ENCODE measurements at places on chromosomes 13 and 19.

GRCh38 chr19:34120846-34121639 lies 51.3 kb upstream of the LSM14A start:
- DNase-seq, result peak; percentile 36

GRCh38 chr13:31385540-31385939 lies 185.8 kb downstream of the B3GLCT start:
- DNase-seq, result no peak

- no peak for DNase-seq
Observed at GRCh38 chr13:76693086-76693485, 193.1 kb downstream of the KCTD12 start.

DNA sequence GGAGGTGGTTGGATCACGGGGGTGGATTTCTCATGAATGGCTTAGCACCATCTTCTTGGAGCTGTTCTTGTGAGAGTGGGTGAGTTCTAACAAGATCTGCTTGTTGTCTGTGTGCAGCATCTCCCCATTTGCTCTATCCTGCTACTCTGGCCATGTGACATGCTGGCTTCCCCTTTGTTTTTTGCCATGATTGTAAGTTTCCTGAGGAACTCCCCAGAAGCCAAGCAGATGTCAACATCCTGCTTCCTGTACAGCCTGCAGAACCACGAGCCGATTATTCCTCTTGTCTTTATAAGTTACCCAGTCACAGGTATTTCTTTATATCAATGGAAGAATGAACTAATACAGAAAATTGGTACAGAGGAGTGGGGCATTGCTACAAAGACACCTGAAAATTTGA lies 2.3 kb upstream of the SIGLEC12 start:
- DNase-seq, result no peak

DNA sequence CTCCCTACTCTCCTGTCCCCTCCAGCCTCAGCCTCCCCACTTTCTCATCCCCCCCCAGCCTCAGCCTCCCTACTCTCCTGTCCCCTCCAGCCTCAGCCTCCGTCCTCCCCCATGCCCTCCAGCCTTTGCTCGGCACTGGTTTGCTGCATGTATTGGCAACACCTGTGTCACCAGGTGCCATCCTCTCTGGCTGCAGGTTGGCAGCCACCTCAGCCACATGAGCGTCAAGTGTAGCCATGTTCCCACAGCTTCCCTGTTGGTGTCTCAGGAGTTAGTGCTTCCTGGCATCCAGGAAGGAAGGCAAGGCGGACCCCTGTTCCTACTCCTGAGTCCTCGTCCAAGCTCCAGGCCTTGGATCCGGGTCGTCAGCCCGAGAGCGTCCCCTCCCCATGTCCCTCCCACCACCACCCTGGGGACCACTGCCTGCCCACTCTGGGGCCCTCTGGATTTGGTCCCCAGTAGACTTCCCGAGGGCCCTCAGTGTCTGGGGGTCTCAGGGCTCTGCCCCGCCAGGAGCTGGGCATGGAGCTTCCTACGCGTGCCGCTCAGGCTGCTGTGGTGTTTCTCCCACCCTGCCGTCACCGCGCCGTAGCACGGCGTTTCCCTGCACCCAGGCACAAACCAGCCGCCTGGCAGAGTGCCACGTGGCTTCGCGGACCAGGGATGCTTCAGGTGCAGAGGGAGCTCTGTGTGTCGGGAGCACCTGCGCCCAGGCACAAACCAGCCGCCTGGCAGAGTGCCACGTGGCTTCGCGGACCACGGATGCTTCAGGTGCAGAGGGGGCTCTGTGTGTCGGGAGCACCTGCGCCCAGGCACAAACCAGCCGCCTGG lies 128.3 kb upstream of the MCF2L start:
- DNase-seq, result no peak

GRCh38 chr19:8004723-8005513 lies 523 bp downstream of the ELAVL1 start:
- DNase-seq, result no peak

DNA sequence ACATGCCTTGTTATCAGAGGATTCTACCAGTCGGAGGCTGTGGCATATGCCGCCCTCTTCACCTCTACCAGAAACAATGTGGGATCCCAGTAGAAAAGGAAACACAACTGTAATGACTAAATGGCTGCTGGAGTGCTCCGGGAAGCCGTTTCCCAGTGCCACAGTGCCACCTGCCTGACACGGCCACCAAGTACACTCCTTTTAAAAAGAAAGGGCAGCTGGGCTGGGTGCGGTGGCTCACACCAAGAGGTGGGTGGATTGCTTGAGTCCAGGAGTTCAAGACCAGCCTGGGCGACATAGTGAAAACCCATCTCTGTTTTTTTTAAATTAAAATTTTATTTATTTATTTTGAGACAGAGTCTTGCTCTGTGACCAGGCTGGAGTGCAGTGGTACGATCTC lies 67.3 kb downstream of the TRPM4 start:
- peak; percentile 42 for DNase-seq

DNA sequence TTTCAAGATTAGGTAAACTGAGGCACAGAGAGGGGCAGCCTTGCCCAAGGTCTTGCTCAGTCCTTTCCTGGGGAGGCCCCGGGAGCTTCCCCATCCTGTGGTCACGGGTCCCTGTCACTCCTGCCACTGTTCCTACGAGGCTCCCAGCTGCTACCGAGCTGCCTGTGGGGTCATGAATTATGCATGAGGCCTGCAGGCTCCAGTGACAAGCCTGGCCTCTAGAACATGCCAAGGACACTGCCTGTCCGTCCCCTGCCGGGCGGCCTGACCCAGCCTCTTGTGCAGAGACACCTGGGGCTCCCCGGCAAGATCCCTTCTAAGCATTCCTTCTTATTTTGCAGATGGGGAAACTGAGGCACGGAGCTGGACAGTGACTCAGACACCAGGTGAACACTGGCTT lies 2.7 kb downstream of the FCHO1 start:
- DNase-seq, result no peak

- DNase-seq, result no peak
Observed at GRCh38 chr13:27171244-27171826, at the start of gene USP12. Gene USP12, minus strand, starts transcription at chr13:27171811. Its CDS starts 172 bp downstream, at chr13:27171639.

DNA sequence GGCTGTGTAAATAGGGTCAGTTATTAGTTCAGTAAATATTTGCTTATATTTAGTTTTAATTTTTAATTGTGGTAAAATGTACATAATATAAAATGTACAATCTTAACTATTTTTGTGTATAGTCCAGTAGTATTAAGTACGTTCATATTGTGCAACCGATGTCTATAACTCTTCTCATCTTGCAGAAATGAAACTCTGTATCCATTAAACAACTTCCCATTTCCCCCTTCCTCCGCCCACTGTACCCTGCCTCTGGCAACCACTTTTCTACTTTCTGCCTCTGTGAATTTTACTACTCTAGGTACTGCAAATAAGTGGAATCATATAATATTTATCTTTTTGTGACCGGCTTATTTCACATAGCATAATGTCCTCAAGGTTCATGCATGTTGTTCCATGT lies 24.4 kb downstream of the UBAC2 start:
- no peak for DNase-seq

GRCh38 chr19:4568886-4569285 lies 9.4 kb upstream of the SEMA6B start:
- DNase-seq, result no peak

GRCh38 chr19:1396768-1397679 lies 4.3 kb downstream of the GAMT start:
- no peak for DNase-seq

DNA sequence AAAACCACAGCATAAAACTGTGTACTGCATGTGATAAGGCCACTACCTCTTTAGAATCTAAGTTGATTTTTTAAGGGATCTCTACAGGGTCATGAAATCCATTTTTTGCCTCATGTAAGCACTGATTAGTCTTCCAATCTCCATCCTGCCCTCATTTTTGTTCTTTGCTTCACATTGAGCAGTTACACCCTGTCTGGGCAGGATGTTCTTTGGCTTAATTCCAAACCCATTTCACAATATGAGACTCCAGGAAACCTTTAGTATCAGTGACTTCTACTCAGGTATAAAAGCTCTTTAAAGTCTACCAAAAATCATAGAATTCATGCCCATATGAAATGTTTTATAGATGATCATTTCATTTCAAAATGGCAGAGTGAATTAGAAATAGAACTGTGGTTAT lies 592.6 kb downstream of the TBC1D4 start:
- DNase-seq, result peak; percentile 83

Measured in renal cortical epithelial cell (primary cell).